ENCODE measurements at places on chromosomes 3 and 15.

GRCh38 chr15:58951388-58952007 lies 18.0 kb upstream of the SLTM start:
- no peak for DNase-seq

DNA sequence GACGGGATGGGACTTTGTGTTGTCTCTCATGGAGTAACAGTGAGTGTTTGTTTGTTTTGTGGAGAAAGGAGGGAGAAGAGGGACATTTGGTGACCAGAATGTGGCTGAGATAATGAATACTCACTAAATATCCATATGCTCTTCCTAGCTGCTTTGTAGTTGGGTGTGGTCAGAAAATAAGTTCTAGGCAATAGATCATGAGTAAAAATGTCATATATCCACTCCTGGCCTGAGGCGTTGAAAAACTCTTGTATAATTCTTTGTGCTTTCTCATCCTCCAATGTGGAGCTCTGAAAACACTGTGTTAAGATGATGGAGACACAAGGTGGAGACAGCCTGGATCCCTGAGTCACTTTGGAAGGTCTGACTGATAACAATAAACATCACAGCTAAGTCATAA lies 28.0 kb upstream of the IL16 start:
- no peak for DNase-seq

DNA sequence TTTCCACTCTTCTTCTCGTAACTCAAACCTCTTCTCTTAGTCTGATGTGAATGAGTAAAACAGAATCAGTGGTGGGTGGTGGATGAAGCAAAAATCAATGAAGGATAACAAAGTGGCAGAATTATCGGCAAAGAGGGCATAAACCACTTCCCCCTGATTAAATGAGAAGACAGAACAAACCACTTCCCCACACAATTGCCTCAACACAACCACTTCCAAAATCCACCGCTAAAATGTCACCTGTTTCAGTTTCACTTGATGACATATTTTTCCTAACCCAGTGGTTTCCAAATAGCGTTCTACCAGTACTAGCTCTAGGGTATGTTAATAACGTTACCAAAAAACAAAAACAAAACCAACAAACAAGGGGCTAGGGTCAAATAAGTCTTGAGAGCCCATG lies 478.7 kb upstream of the WNT5A start:
- no peak for DNase-seq

- no peak for DNase-seq
These were observed 625.4 kb downstream of the NTRK3 start for GRCh38 chr15:87631093-87631492.

GRCh38 chr3:158528076-158528674 lies 42.8 kb upstream of the MLF1 start:
- DNase-seq, result no peak

GRCh38 chr15:63146684-63147083 lies 10.6 kb downstream of the RPS27L start:
- DNase-seq, result no peak

GRCh38 chr3:146517684-146518435 lies 26.5 kb downstream of the PLSCR1 start:
- no peak for DNase-seq

DNA sequence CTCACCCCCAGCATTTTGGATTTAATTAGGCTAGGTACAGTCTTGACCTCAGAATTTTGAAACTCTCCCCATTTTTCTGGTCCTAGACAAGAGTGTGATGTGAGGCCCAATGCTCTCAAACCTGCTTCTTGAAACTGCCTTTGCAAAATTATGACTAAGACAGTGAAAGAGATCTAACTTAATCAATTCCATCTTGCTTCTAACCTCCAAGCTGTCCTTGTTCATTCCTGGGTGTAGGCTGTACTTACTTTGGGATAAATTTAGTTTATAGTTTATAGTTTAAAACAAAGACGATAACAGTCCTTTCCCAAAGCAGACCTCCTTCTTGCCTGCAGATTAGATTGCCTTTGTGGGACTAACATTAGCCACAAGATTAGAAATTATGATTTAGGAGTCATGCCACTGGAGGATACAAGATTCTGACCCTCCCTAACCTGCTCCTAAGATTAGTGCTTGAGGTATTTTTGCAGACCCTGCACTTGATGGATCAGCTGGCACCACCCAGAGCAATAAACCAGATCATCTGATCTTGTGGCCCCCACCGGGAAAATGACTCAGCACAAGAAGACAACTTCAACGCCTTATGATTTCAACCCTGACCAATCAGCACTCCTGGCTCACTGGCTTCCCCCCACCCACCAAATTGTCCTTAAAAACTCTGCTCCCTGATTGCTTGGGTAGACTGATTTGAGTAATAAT lies 59.6 kb downstream of the CD200R1L start:
- DNase-seq, result no peak

GRCh38 chr15:80003934-80004472 lies 33.0 kb upstream of the BCL2A1 start:
- DNase-seq, result no peak

GRCh38 chr3:49556500-49557275 lies 2.4 kb downstream of the BSN start:
- no peak for DNase-seq

DNA sequence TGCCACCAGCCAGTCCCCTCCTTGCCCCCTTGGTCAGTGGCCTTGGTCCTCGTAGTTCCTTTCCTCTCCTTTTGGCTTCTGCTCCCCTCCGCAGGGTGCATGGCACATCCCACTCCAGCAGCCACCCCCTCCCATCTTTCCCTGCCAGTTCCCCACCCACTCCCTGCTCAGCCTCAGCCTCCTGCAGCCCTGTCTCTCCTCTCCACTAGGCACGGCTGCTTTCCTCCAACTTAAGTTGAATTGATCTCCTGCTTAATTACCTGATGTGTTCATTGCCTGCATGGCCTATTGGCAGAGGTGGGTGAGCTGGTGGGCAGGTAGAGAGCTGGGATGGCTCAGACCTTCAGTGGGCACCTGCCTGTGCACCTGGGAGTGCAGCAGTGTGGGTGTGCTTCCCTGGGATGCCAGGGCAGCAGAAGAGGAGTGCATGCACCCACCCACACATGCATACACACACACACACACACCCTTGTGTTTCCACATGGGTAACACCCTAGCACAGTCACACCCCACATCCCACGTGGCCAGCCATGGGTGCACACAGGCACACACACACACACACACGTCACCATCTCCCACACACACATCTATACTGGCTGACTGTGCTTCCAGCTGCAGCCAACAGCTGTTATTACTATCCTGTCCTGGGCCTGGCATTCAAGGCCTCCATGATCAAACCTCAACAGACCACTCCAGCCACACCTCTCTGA lies 30.9 kb downstream of the C3orf18 start:
- DNase-seq, result no peak

DNA sequence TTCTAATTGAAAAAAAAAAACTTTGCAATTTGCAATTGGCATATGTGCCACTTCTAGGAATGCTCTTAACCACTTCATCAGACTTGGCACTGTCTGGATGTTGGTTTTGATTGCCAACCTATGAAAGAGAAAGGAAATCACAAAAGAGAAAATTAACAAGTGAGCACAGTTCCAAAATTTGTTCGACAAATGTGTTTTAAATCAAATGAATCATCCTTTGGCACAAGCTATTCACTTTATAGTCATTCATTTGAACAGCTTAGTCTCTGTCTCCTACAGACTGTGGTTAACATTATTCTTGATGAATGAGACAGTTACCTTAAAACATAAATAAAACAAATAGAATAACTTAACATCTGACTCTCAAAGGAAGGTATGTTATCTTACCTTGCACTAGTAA lies 265.0 kb downstream of the EPHA3 start:
- no peak for DNase-seq

DNA sequence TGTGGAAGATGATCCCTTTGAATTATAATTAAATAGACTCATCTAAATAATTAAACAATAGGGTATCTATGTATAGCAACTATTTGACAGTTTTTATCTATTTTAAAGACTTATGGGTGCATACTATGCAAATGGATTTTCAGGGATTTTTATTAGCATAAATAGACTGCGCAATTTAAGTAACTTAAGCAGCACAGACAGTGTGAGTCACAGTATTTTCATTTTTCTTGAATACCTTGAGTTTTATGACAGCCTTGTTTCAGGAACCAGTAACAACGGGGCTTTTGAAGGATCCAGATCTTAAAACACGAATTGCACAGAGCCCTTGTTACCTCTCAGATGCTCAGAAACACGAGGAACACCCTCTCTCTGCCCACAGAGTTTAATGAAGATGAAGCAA lies 175.5 kb upstream of the CD96 start:
- no peak for DNase-seq

- DNase-seq, result no peak
These were observed 11.7 kb downstream of the SPTBN5 start for GRCh38 chr15:41881920-41882688.

DNA sequence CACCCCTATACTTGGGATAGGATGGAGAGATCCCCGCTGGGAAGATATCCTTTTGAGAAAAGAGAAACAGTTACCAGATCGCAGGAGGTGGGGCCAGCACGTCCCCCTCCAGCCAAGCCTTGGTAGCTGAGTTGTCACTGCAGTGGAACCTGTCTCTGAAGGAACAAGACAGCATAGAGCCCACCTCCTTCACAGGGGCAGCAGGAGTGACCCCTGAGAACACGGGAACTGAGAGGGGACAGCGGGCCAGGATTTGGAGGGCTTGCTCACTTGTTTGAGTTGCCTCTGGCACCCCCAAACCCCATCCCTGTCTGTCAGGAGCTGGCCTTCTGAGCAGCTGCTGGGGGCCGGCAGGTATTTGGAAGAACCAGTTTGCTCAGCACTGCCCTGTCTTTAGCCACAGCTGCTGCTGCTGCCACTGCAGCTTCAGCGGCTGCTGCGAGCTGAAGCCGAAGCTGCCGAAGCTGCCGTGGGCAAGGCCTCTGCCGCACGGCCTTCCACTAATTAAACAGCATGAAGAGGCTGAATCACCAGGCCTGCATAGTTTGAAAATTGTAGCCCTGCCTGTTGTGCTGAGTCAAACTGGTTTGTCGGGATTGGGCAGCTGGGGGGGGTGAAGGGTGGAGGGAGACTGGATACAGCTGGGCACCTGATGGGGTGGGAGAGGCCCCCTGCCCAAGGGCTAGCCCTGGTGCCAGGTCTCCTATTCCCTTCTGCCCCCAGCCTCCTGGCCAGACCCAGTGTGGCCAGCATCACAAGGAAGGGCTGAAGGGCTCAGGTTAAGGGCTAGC lies 4.0 kb downstream of the EPHB3 start:
- DNase-seq, result no peak

GRCh38 chr15:27535445-27536129 lies 563.5 kb downstream of the OCA2 start:
- DNase-seq, result no peak

DNA sequence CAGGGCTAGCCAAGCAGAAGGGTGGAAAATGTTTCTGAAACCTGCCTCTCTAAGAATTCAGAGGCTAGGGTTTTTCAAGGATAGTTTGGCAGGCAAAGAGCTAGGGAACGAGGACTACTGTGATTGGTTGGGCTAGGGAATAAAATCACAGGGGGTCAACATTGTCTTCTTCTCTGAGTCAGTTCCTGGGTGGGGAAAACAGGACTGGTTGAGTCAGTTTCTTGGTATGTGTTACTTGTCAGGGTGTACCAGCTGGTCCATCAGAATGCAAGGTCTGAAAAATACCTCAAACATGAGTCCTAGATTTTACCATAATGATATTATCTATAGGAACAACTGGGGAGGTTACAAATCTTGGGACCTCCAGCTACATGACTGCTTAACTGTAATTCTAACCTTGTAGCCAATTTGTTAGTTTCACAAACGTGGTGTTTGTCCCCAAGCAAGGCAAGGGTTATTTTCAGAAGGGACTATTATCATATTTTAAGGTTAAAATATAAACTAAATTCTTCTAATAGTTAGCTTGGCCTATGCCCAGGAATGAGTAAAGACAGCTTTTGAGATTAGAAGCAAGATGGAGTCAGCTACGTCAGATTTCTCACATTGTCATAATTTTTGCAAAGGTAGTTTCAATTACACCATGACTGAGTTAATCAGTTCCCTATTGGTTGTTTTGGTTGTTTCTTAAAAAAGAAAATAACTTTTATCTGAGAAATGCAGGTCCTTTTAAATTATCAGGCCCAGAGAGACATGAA lies 231.5 kb downstream of the ALCAM start:
- no peak for DNase-seq

DNA sequence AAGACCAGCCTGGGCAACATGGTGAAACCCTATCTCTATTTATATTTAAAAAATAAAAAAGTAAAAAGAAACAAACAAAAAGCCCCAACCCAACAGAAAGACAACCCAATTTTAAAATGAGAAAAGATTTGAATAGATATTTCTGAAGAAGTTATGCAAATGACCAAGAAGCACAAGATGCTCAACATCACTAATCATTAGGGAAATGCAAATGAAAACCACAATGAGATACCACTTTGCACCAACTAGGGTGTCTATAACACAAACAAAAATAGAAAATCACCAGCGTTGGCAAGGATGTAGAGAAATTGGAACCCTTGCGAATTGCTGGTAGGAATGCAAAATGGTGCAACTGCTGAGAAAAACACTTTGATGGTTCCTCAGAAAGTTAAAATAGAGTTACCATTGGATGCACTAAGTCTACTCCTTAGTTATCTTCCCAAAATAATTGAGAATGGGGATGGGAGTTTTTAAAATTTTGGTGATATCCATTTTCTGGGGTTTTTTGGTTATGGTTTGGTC lies 45.8 kb upstream of the CCNB2 start:
- no peak for DNase-seq

DNA sequence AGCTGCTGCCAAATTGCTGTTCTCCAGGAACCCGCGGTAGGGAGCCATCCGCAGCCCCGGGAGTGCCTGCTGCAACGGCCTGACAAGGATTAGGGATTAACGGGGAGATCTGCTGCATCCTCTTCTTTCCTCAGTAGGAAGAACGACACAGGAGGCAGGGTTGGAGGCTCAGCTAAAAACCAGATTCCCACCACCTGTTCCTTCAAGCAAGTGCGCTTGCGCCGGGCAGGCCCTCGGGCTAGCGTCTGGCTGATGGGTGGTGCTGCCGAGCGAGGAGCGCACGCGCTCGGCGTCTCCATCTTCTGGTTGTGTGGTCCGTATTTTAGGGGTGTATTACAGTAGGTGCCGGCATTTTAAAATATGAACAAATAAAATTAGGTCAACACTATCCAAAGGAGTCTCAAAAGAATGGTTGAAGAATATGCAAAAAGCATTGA lies 25.4 kb upstream of the SLC25A26 start:
- DNase-seq, result peak; percentile 38

GRCh38 chr15:68781766-68782588 lies 38.7 kb downstream of the ANP32A start:
- DNase-seq, result peak; percentile 65

DNA sequence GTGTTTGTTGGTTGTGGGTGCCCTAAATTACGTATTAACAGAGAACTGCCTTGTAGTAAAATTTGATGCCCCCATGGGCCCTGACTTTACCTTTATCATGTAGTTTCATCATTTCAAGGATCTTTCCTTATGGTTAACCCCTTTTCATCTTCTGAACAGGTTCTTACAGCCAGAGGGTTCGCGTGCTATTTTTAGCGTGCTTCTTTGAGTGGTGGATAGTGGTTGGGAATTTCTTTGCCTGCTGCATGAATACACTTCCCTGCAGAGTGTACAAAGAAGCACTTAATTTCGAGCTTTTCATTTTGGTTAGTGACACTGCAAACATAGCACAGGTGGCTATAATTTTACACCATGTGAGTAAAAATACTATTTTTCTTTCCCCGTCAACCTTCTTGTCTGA lies 231.8 kb downstream of the ROBO2 start:
- DNase-seq, result no peak
